ENCODE measurements at places on chromosomes 2 and 18.

GRCh38 chr2:236337465-236338325 lies 73.5 kb upstream of the ASB18 start:
- no peak for DNase-seq

DNA sequence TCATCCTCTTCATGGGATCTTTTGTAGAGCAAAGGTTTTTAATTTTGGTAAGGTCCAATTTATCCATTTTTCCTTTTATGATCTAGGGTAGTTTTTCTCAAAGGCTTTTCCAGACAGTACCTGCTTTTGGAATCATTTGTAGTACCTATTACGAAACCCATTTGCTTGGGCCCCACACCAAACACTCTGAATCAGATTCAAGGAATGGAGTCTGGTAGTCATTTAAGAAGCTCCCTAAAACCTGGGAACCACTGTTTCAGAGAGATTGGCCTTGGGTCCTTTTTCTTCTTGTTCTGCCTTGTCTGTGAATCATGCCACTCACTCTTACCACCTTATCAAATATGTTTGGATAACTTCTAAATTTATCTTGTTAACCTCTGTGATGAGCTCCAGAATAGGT lies 40.3 kb downstream of the OSBPL6 start:
- no peak for DNase-seq

- no peak for DNase-seq
Measured at GRCh38 chr18:1774261-1774660, 797.0 kb downstream of the METTL4 start.

- DNase-seq: no peak
Measured at GRCh38 chr18:3758531-3758930, 308.6 kb downstream of the TGIF1 start.

DNA sequence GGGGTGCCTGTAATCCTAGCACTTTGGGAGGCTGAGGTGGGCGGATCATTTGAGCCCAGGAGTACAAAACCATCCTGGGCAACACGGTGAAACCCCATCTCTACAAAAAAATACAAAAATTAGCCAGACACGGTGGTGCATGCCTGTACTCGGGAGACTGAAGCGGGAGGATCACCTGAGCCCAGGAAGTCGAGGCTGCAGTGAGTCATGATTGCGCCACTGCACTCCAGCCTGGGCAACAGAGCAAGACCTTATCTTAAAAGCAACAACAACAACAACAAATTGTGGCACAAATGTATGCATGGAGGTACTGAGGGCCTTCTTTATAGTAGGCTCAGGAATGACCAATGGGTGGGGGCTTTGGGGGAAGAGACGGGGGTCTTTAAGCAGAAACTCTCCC lies 38.5 kb downstream of the HPCAL1 start:
- DNase-seq: no peak

DNA sequence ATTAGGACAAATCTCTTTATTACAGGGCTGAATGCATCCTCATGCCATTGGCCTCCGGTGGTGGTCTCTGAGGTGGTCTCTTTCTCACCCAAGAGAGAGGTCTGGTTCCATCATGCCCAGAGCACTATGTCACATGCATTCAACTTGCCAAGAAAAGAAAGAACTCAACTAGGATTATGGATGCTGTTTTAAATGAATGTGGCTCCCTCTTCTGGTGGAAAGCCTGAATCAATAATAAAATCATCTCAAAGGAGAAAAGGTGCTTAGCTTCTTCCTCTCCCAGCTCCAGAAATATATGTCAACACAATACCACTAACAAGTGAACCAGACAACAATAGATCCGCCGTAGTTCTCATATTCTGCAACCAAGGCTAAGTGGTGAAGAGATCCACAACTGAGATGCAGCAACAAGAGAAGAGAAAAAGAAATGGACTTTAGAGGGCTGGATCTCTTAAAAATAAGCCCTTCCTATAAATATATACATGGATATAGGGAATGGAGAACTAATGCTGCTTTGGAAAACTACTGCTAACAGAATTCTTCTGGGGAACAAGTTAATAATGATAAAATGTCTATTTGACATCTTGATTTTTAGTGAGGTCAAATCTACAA lies 396.8 kb downstream of the NCKAP5 start:
- DNase-seq: no peak

DNA sequence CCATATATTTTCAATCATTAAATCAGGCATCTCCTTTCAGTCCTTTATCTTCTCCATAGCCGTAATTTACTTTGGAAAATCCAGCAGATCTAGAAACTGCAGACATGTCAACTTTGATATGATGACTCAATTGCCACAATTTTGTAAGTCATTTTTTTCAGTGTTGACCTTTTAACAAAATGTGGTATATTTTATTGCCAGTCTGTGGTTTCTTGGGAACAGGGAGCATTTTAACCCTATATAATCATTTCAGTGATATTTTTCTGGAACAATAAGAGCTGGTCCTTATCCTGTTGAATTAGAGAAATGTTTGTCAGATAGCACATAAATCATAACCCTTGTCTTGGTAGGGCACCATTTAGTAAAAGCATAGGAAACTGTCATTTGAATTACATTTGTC lies 90.9 kb upstream of the UBXN4 start:
- no peak for DNase-seq

DNA sequence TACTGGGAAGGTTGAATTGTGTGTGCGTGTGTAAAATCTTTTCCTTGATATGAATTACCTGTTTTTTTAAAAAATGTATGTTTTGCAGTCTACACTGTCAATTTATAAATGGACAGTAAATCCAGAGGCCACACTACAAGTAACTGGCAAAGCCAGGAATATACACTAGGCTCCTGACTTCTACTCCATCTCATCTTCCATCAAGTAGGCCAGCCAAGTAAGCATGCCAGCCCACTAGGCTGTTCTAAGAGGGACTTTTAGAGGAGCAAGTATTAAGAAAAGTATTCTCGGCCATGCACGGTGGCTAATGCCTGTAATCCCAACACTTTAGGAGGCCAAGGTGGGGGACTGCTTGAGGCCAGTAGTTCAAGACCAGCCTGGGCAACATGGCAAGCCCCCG lies 13.0 kb upstream of the METAP1D start:
- no peak for DNase-seq

- no peak for DNase-seq
Measured at GRCh38 chr2:121686218-121686617, 37.0 kb upstream of the CLASP1 start.

DNA sequence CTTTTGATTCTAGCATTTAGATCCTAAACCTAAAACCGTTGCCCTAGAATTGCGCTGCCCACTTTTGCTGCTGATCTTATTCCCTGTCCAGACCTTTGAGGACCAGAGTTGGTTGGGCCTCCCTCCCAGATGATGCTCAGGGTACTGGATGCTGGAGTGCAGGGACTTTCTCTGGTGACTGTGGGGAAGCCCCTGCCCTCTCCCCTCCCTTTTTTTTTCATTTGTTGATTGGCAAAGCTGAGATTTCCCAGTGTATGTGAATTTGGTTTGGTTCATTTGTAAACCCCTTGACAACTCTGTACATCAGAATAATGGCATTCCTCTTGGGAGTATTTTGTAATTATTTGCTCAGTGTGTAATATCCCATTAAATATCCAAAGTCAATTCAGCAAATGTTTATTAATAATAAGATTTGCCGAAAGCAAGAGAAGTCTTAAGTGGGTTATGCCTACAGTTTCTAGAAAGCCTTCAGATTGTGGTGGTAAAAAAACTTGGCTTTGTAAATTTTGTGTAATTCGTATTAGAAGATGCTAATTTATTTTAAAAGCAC lies 28.3 kb downstream of the RAB31 start:
- peak; percentile 24 for DNase-seq

GRCh38 chr2:9251154-9252001 lies 44.8 kb downstream of the ASAP2 start:
- DNase-seq: no peak

DNA sequence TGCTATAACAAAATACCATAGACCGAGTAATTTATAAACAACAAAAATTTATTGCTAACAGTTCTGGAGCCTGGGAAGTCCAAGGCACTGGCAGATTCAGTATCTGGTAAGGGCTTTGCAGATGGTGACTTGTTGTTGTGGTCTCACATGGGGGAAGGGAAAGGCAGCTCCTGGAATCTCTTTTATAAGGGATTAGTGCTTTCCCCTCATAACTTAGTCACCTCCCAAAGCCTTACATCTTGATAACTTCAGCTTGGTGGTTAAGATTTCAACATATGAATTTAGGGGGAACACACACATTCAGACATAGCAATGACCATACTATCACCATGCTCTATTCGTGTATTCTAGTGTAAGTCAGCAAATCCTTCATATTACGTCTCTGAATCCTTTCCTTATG lies 447.6 kb upstream of the TCF4 start:
- DNase-seq: no peak

GRCh38 chr2:234874347-234875046 lies 77.3 kb upstream of the SH3BP4 start:
- DNase-seq: no peak

DNA sequence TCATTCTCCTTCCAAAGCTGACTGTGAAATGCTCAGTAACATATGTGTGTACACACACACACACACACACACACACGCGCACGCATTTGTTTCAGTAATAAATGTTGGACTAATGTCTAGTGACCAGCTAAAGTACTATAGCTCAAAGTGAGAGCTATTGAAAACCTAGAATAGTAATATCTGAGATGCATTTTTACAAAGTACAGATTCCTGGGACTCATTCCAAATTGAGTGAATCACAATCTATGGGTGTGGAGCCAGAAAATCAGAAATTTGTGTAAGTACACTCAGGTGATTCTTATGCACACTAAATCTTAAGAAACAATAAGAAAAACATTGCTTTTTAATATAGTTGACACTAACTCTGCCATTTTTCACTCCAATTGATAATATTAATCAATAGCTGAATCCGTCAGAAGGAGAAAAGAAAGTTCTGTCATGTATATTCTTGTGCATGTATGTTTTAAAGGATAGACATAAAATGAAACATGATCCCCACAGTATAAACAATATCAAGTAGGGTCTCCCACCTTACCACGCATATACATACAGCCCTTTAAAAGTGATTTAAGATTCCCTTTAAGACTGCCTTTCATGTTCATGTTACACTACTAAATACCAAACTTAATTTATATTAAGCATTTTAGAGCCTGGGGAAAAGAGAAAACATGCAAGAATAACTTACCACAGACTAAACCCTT lies 123.5 kb downstream of the ATAD2B start:
- no peak for DNase-seq

- DNase-seq: peak; percentile 53
Measured at GRCh38 chr2:236636714-236637470, 67.3 kb downstream of the ACKR3 start.

- no peak for DNase-seq
Measured at GRCh38 chr18:10928772-10929373, 220.5 kb downstream of the PIEZO2 start.
